ENCODE measurements at places on chromosomes 4 and X.

- DNase-seq, result peak; percentile 63
These were observed 31.0 kb downstream of the TMEM131L start for GRCh38 chr4:153497091-153497531.

DNA sequence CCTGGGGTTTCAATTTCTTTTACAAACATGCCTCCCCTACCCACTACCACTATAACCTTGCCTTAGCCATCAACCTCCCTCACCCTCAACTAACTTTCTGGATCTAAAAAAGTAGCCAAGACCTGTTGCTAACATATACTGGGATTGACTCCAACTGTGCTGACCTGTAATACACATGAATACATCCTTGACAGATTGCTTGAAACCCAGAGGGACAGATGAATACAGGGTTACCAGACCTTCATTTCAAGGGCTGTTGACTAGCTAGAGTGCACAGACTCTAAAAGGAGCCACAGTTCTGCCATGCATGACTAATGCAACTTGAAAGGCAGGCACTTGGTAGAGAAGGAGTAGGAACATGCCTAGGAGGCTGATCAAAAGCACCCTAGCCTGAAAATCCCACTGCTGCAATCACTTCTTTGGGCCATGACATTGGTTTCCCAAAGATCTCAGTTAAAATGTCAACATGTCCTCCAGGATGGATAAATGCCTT, 121.0 kb downstream of the PCDH19 start:
- DNase-seq, result no peak

DNA sequence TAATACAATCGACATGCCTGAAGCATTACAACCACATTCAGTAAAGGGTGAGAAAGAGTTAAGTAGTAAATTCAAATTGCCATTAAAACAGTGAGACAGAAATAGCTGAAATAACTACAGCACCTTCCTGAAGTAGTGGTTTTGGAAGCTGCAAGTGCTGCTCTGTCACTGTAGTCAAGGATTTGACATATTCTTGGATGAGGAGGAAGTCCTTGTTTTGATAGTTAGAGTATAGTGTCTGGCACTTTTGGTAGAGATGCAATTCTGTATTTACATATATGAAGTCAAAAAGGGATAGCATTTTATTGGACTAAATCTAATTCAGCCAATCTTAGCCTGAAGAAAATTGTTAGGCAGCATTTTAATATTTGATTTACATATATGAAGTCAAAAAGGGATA, 1559.6 kb downstream of the TECRL start:
- DNase-seq, result no peak

- peak; percentile 76 for DNase-seq
These were observed 217.3 kb upstream of the TAPT1 start for GRCh38 chr4:16443504-16444088.

- peak; percentile 45 for DNase-seq
These were observed 43.3 kb upstream of the PRDM8 start for GRCh38 chr4:80153874-80154544.

- DNase-seq, result peak; percentile 18
These were observed 116.9 kb upstream of the GABRA2 start for GRCh38 chr4:46506876-46507275.

DNA sequence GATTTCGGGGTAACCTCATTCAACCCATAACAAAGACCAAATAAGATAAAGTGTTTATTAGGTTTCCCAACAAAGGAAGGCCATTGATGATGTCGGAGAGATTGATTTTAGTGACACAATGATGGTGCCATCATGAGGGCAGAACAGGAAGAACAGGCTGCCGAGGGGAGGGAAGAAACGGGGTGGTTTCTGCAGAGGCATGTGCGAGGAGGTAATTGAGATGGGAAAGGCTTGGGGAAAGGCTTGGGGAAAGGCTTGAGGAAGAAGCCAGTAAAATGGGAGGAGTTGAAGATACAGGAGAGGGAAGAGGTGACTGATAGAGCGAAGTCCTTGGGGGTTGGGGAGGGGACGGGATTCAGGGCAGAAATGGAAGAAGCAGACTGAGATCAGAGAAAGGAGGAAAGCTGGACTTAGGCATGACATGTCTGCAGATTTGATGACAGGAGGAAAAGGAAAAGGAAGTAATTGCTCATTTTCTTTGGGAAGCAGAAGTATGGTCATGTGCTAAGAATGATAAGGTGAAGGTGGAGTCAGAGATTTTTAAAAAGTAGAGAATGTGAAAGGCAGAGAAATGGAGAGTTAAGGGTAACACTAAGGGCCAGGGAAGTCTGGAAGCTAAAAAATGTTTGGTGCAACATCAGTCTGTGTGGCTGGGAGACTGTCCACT, 6.0 kb downstream of the HPSE start:
- peak; percentile 15 for DNase-seq
